ENCODE measurements at places on chromosomes 4 and X.
A peak's percentile ranks its signal among the peaks of the same experiment; 100 is the strongest.

- DNase-seq: no peak
Measured at GRCh38 chrX:70969635-70970481, 39.0 kb upstream of the SLC7A3 start.

- no peak for DNase-seq
Measured at GRCh38 chrX:79556800-79557199, 189.7 kb upstream of the ITM2A start.

DNA sequence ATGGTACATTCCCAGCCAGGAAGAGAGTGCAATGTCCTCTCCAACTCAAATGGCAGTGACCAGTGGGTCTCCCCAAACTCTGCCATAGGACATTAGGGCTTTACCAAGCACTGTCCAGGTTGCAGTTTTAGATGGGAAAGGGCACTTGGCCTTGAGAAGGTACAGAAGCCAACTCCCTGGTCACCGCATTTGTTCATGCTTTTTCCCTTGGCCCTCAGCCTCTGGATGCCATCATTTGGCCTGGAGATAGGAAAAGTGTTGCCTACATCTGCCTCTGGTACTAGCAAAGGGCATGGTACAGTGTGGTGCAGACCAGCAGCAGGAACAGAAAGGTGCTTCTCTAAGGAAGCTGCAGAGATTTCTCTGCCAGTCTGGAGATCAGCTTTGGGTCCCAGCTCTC is 93.8 kb downstream of the MAMLD1 start:
- no peak for DNase-seq

DNA sequence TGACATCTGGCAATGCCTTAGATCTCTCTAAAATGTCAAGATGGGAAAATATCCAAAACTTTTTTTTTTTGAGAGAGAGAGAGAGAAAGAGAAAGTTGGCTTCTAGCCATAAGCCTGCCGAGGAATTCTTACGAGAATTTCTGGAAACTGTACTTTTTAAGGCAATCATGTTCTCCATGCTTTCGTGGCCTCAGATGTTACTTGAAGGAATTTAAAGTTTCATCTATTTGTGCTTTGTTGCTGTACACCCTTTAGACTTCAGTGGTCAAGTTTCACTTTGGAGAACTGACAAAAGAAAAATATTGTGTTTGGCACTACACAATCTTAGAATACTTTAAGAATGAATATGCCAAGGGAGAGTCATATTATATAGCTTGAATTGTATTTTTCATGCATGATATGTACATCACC is 53.9 kb downstream of the FAT4 start:
- peak; percentile 84 for DNase-seq

- no peak for DNase-seq
Measured at GRCh38 chr4:189940178-189941004, at the start of gene FRG1. Gene FRG1, plus strand, starts transcription at chr4:189940872. Its CDS starts 138 bp downstream, at chr4:189941010.

All from NCI-H446 treated with DMSO at 0.1 percent for 48 hours (cell line).